ENCODE measurements at places on chromosomes 3 and 15.

- no peak for DNase-seq
Measured at GRCh38 chr3:185058796-185059195, 94.1 kb downstream of the C3orf70 start.

GRCh38 chr3:86723433-86723832, 267.5 kb downstream of the VGLL3 start:
- DNase-seq = no peak

GRCh38 chr3:149464542-149465328, 9.8 kb upstream of the TM4SF4 start:
- no peak for DNase-seq

DNA sequence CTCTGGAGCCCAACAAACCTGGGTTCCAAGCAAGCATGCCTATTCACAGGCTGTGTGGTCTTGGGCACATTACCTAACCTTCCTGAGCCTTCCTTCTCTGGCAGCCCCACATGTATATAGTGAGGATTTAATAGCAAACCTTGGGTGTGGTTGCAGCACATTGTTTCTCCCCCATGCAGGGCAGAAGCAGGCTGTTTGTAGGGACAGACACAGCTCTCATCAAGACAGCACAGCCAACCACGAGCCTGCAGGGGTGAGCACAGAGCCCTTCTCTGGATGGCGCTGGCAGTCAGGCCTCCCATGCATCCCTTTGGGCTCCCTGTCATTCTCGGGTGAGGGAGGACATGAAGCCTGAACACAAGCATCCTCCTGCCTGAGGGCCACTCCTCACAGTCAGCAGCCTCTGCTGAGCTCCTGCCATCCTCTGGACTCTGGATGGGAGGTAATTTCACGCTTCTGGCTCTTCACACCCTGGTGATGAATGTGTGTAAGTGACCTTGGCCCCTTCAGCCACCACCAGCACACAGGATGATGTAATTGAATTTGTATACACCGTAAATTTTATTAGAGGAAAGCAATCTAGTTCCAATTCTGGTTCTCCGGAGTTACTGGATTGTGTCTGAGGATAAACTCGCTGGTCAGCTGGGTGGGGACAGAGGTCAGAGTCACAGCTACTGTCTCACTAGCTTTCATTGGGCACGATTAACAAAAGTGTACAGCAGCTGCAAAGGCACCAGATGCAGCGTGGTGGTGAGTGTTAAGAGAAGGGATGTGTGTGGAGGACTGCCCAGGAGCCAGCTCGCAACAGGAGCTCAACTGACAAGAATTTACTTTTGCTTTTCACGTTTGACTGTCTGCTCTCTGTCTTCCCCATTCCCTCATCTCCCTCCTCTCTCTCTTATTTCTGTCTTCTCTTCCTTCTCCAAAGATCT, 118.1 kb downstream of the CLSTN2 start:
- DNase-seq = no peak

GRCh38 chr3:48569808-48570450, 6.3 kb upstream of the UCN2 start:
- no peak for DNase-seq

DNA sequence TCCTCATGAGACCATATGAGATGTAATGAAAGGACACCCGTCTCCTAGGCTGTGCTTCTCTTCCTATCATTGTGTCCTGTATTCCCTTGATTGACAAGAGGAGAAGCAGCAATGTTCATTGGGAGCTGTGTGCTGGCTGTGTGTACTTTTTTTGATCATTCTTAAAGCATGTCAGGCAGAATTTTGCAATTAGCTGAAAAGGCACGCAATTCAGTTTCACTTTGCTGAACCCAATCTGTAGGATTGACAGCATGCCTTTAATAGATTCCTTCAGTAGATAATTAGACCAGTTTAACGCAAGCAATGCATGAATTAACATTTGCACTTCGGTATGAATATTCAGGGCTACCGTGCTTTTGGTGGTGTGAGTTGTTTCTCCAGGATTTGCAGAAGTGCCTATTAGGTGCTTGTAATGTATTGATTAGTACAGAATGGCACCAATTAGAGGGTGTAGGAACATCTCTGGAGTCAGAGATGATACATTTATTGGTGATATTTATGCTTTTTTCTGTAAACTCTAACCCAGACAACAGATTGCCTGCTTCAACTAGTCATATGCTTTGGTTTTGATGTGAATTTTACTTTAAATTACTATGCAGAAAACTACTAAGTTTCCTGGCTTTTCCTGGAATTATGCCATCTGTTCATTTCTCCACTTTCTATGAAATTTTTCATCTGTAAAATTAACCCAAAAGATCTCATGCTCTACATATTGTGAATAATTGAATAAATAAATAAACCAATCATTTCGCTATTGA, 114.3 kb downstream of the NSUN3 start:
- DNase-seq = no peak

GRCh38 chr15:87349181-87349580, 907.4 kb downstream of the NTRK3 start:
- no peak for DNase-seq

DNA sequence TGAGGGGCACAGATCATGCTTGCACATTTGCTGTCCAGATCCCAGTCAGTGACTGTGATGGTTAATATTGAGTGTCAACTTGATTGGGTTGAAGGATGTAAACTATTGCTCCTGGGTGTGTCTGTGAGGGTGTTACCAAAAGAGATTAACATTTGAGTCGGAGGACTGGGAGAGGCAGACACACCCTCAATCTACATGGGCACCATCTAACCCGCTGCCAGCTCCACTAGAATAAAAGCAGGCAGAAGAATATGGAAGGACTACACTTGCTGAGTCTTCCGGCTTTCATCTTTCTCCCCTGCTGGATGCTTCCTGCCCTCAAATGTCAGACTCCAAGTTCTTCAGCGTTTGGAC, 5.1 kb downstream of the GP9 start:
- DNase-seq = no peak

GRCh38 chr15:84034578-84035398, 200.8 kb upstream of the GOLGA6L4 start:
- DNase-seq = peak; percentile 25

- DNase-seq = peak; percentile 83
Measured at GRCh38 chr15:68550498-68551295, 28.1 kb upstream of the CORO2B start.

DNA sequence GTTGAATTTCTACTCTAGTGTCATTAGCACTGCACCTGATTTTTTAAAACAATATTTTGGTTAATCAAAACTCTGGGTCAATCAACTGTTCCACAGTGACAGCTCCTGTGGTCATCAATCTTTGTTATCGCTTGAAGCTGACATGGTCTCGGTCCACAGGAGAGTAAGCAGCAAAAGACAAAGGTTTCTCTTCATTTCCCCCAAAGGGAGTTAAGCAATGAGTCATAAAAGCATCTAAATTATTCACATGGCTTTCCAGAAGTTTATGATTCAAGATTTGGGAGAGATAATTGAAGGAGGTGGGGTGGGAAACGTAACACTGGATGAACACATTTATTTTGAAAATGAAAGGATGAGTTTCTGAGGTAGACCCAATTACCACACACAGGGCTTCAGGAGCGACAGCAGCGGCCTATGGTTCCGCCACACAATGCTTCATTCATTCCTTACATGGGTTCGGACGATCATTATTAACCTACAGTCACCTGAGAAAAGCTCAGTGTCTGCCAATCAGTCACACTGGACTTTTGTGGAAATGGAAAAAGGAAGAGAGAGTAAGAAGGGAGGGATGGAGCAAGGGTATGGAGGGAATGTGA, 505.1 kb downstream of the FHIT start:
- no peak for DNase-seq

DNA sequence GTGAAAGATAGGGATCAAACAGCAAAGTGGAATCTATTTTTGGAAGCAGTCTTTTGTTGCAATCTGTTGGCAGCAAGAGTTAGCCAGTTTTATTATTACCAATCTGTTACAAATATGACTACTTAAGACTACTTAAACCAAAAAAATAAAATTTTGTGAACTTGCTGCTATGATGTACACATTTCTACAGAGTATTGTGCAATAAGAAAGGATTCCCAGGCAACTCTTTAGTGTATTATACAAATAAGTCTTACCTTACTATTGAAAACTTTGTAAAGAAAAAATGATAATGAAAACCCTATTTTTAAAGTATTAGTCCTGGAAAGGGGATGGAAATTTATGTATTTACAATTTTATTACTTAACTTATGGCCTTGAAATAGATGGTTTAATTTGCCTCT, 44.7 kb downstream of the CADM2 start:
- no peak for DNase-seq

- no peak for DNase-seq
Measured at GRCh38 chr3:181622365-181622764, 89.4 kb upstream of the SOX2 start.

DNA sequence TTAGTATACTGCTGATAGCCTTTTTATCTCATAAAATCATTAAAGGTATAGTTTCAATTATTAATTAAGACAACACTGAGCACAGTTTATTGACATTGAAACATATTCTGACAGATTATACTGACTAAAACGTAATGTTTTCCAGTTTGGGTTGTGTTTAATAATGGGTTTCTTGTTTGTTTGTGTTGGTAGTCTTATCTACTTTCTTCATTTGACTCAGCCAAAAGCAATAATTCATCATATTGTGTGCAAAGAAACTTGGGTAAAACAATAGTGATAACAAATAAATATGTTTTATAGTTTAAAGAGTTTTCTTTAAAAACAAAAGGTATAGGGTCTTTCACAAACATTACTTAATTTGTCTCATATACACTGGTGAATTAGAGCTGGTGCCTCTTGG, 629.2 kb upstream of the AGTR1 start:
- DNase-seq = peak; percentile 37

- no peak for DNase-seq
Measured at GRCh38 chr15:69600556-69601085, 148.0 kb downstream of the RPLP1 start.

DNA sequence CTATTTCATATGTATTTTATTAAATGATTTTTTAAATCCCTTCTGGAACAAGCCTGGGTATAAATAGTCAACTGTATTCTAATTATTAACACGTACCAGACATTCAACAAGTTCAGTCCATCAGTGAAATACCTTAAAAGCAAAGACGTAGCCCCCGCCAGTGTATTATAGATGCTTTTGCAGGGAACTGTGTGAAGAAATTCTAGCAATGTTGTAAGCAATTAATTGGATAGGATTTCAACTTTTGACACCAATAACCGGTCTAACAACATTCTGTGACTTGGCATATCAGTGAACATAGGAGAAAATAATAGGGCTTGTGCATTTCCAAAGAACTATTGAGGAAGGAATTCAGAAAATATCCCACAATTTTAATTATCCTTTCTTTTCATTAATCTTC, 67.2 kb upstream of the TGFBR2 start:
- no peak for DNase-seq

- no peak for DNase-seq
Measured at GRCh38 chr3:184239708-184240107, 9.1 kb downstream of the ALG3 start.

DNA sequence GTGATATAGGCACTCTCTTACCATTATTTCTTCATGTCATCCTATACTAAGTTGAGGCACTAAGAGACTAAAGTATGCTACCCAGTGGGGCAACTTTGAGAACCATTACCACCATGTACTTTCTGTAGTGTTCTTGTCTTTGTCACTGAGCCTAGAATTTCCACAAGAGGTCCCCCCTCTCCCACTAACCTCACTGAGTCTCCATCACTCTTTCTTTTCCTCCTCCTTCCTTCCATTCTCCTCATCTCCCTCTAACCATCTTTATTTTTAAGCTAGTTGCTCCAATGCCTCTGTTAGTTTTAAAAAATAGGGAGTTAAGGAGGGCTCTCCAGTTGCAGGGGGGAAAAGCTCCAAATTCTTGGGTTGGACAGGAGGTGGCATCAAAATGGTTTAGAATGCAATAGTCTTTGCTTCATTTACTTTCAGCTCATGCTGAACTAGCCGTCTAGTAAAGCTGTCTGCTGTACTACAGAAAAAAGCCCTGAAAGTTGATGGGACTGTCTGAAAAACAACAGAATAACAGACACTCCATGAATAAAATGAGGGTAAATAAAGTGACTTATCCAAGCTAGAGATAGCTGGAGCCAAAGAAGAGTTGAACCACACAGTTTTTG, 85.1 kb upstream of the MYRIP start:
- DNase-seq = peak; percentile 51

- DNase-seq = no peak
Measured at GRCh38 chr15:56356616-56357015, 8.6 kb upstream of the TEX9 start.

GRCh38 chr3:113174304-113174703, 37.1 kb upstream of the BOC start:
- DNase-seq = no peak

- peak; percentile 24 for DNase-seq
Measured at GRCh38 chr15:60957111-60957510, 272.0 kb downstream of the RORA start.

- DNase-seq = no peak
Measured at GRCh38 chr3:53740956-53741355, 105.3 kb downstream of the CHDH start.

GRCh38 chr3:40505599-40506462, at the start of gene ZNF620:
ZNF620 (plus strand) TSS chr3:40506039; CDS start chr3:40506353, 314 bp downstream.
- DNase-seq = peak; percentile 91

GRCh38 chr15:77120576-77120975, 49.7 kb upstream of the TSPAN3 start:
- DNase-seq = no peak

GRCh38 chr3:46734773-46735172, 17.1 kb upstream of the PRSS50 start:
- no peak for DNase-seq

- no peak for DNase-seq
Measured at GRCh38 chr15:82177291-82178010, 85.1 kb downstream of the EFL1 start.

DNA sequence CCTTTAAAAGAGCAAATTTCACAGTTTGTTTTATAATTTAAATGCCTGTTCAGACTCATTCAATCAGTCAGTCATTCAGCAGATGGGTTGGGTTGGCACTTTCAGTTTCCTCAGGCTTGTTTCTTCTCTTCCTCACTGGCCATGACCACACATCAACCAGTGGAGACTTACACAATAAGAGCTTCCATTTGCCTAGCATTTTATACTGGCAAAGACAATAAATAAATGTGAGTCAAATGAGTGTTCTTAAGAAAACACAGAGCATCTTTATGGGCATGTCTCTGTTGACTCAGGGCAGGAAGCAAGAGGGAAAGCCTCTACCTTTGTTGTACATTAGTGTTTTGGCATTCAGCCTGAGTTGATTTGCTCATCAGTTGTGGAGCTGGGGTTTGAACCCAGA, 122.6 kb downstream of the EPHB1 start:
- no peak for DNase-seq

DNA sequence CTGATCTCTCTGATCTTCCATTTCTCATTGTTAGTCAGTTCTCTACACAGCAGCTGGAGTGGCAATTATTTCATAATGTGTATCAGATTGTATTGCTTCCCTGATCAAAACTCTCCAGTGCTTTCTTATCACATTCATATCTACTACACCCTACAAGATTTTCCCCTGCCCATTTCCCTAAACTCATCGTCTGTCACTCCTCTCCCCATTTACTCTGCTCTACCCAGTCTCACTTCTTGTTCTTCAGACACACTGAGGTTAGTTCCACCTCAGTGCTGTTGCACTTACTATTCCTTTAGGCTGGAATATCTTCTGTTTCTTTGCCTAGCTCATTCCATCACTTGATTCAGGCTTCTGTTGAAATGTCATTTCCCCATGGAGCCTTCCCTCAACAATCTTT, 197.1 kb downstream of the SATB1 start:
- no peak for DNase-seq

- DNase-seq = peak; percentile 60
Measured at GRCh38 chr3:81302045-81302444, 459.4 kb downstream of the GBE1 start.

- no peak for DNase-seq
Measured at GRCh38 chr15:68312701-68313204, 35.2 kb downstream of the FEM1B start.

Data from cerebellar cortex (tissue), 1 donor.